ENCODE measurements at places on chromosomes 2 and 18.

DNA sequence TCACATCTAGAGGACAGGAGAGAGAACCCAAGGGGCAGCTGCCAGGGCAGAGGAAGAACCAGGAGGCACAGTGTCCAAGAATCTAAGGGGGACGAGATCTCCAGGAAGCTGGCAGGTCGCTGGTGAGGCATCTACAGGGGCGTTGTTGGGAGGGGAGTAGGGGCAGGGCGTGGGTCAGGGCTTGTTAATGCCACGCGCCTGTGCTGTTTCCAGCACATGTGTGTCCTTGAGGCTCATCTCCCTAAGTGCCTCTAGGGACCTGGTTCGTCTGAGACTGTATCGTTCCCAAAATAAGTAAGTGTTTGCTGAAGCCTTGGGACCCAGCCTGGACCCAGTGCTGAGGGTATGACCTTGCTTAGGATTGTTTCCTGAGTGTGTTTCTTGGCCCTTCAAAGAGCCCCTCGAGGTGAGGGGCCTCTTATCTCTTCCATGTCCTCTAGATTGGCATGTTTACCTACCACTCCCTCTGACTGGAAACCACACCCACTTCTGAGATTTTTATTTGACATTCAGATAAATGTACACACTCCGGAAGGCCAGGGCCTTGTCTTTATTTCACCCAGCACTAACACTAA, 22.2 kb downstream of the HK2 start:
- DNase-seq: no peak

DNA sequence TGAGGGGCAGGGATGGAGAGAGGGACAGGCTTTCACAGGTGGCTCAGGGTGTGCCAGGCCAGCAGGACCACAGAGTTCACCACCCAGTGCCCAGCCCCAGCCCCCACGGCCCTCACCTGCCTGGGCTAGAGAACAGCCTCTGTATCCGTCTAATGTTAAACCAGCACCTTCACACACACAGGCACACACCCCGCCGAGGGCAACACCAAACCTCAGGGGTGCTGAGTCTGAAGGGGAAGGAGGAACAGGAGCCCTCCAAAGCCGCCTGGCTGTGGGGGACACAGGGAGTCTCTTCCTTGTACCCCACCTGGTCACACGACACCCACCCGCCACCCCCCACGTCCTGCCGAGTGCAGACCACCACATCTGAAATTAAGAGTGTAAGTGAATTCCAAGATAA, 205.8 kb upstream of the SALL3 start:
- no peak for DNase-seq

- DNase-seq: no peak
Measured at GRCh38 chr2:6418291-6418690, 447.4 kb downstream of the CMPK2 start.

- DNase-seq: no peak
Measured at GRCh38 chr2:228801451-228801850, 469.6 kb downstream of the PID1 start.

DNA sequence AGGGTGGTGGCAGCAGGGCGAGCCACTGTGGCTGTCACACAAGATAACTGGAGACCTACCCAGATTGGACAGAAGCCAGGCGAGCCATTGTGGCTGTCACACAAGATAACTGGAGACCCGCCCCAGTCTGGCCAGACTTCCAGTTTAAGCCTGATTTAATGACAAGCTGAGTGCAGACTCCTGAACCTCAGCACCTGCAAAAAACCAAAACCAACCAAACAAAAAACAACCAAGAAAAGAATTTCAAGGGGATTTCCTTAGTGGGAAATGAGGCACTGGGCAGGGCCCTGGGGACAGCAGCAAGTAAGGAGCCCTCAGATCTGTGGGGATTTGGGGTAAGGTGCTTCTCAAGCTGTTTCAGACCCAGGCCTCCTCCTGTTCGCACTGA, 95.2 kb upstream of the BOD1L2 start:
- no peak for DNase-seq

DNA sequence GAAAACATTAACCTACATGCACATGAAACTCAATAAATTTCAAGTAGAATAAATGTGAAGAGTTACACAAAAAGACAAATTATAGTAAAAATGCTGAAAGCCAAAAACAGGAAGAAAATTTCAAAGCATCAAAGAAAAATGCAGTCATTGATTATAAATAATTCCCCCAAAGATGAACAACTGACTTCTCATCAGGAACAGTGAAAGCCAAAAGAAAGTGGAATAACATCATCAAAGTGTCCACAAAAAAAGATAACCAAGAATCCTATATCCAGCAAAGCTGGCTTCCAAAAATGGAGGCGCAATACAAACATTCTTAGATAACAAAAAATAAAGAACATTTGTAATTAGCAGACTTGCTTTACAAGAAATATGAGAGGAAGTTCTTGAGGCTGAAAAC, 161.6 kb downstream of the CMPK2 start:
- no peak for DNase-seq

GRCh38 chr2:88596141-88596830, 31.0 kb downstream of the EIF2AK3 start:
- no peak for DNase-seq

DNA sequence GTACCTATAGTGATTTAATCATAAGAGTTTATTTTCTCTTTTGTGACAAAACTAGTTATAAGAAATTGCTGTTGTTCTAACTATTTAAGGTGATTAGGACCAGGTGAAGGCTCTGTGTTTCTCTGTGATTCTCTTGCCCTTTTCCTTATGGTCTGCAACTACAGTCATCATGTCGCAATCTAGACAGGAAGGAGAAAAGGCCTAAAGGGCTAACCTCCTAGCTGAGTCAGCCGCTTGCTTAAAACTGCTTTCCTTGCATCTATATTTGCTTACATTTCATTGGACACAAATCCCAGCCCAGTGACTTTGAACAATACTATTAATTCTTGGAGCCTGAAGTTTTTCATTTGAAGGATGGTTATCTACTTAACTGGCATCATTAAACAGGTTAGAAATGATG, 93.1 kb downstream of the PIK3C3 start:
- DNase-seq: no peak

DNA sequence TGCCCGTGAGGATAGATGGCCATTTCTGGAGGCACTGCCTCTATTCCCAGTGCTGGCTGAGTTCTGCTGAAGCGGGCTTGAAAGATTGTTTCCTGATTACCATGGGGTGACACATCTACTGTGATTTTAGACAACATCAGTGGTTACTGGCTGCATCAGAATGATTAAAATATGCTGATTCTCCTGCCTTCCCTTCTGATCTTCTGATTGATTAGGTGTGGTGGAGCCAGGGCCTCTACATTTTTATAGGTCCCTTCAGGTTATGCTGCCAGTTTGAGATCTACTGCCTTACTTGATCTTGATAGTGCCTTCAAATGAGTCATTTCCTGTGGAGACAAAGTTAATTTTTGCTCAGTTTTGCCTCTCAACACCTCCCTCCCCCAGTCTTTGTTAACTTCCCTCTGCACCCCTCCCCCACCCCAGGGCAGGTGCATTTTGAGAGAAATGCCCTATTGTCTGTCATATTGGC, 31.6 kb upstream of the SNORC start:
- no peak for DNase-seq

- no peak for DNase-seq
Measured at GRCh38 chr2:99198103-99198841, 17.3 kb downstream of the MRPL30 start.

- DNase-seq: no peak
Measured at GRCh38 chr2:195545811-195546210, 111.2 kb upstream of the SLC39A10 start.

GRCh38 chr18:62044490-62045000, 142.3 kb downstream of the PIGN start:
- no peak for DNase-seq

GRCh38 chr2:235498541-235498940, 4.7 kb downstream of the AGAP1 start:
- no peak for DNase-seq

DNA sequence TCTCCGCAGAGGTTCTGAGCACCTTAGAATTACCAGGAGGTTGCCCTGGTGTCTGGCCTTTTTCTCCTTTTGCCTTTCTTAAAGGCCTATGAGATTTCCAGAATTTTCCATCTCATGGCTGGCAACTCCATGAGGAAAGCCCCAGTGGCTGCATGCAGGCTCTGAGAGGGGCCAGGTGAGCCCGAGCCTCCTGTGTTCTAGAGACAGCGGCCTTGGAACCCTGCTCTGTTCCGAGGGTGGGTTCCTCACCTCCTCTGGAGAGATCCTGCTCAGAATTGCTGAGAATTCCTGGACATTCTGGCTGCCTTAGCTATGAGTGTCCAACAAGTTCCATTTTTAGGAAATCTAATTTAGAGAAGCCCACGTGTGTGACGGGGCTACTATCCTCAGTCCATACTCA, 35.7 kb upstream of the HPCAL1 start:
- no peak for DNase-seq

- DNase-seq: no peak
Measured at GRCh38 chr2:49940626-49941025, 786.3 kb upstream of the FSHR start.

DNA sequence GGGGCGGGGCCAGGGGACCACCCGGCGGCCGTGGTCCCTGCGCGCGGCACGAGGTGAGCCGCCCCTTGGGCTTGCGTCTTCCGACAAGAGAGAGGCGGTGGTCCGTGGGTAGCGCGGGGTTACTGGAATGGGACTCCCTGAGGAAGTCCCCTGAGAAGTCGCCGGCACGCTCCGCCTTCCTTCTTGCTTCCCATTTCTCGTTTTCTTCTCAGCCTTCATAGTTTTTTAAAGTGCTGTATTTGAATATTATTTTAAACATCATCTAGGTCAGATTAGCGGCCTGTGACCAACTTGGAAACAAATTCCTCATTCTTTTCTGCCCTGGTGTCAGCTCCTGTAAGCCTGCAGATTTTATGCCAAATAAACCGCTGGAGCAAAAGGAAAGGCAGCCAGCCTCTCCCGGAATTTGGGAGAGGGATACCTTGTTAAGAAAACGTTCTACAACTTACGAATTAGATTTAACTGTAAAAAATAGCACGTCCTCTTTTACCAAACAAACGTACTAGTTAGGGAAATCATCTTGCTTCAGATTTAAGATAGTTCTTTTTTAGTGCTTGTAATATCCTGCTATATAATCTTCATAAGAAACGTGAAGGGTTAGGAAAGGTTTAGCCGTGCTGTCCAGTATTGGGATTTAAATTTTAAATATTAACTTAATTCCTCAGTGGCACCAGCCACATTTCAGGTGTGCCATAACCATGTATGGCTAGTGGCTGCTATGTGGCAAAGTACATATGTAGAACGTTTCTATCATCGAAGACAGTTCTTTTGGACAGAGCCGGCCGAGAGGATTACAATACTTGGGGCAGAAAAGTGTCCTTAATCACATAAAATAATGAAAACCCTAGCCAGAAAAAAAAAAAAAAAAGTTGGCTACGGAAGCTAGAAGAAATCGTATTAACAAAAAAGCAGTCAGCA, 628 bp upstream of the PTPN2 start:
- DNase-seq: no peak

- no peak for DNase-seq
Measured at GRCh38 chr18:12737243-12737902, 34.5 kb downstream of the PSMG2 start.

- DNase-seq: no peak
Measured at GRCh38 chr2:38723173-38723572, 28.0 kb downstream of the SRSF7 start.

DNA sequence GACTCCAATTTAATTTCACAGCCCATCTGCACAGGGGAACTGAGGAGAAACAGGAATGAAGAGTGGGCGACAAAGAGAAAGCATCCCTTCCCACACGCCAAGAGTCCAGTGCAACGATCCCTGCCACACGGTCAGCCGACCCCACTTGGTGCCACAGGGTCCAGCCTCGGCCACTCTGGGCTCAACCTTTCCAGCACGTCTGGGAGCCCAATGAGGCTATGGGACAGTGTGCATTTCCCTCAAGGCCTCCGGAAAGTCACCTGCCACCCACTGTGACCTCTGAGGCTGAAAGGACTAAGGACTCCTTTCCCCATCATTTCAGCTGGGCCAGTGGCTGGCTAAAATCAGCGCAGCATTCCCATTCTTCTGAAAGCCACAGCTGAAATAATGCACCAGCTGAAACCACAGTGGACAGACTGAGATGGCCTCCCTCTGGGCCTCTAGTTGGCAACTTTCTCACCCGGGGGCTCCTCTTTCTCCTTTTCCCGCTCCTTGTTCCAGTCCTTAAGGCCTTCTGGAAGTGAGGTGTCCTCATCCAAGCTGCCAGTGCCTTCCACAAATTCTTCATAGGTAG, 21.2 kb downstream of the TUBB6 start:
- no peak for DNase-seq
